ENCODE measurements at places on chromosomes 7 and 10.

- DNase-seq = peak; percentile 20
These were observed 29.2 kb downstream of the TFAM start for GRCh38 chr10:58414270-58415041.

GRCh38 chr7:66306243-66306642, 101.1 kb downstream of the TPST1 start:
- no peak for DNase-seq

GRCh38 chr10:77071001-77071511, 566.6 kb downstream of the KCNMA1 start:
- no peak for DNase-seq

DNA sequence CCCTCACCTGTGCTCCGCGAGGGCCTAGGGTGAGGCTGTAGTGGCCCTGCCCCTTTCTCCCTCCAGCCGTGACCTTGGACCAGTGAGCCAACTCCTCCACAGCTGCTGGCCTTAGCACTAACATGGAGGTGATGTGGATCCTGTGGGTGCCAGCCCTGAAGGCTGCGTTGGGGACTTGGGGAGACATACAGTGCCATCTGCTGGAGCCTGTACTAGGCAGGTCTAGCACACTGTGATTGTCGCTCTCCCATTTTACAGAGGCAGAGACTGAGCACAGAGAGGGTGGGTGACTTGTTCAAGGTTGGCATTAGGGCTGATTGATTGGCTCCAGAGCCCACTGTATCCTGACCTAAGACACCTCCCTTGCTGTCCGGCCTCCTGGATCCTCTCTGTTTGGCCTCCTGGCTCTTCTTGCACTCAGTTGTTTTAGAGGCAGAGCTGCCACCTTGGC, 37.6 kb downstream of the PRF1 start:
- DNase-seq = no peak

DNA sequence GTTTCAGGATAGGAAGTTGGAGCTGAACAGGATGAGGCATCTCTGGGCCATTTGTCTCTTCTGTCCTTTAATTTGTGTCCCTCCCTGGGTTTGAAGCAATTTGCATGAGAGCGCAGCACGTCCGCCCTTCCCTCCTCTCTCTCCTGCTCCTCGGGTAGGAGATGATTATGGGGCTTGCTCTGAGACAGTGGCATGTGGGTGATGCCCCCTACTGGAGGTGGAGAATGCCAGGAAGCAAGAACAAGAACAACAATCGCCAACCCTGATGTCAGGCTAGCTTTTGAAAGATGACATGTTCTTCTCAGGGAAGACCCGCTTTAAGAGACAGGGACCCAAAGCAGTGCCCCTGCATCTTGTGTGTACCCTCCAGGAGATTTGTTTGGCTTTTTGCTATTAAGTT, 63.9 kb upstream of the LOXL4 start:
- DNase-seq = peak; percentile 78
